ENCODE measurements at places on chromosomes 7 and 10.

DNA sequence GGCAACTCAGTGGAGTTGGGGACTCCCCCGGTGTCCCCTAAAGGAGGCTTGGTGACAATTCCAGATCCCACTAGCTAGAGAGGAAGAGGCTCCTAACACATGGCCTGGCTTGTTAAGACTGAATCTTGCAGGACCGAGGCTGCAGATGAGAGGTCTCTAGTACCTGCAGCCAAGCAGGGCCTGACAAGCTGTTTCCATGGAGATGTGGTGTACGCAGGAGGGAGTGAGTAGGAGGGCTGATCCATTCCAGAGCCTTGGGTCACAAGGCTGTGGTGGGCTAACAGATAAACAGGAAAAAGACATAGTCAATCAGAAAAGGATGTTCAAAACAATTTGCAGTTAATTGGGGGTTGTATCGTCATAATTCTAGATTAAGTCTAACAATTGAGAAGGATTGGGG, 77.3 kb upstream of the MKLN1 start:
- DNase-seq: no peak

GRCh38 chr7:75980430-75981202, 13.8 kb downstream of the TMEM120A start:
- no peak for DNase-seq

GRCh38 chr7:190196-190595, 2.2 kb upstream of the FAM20C start:
- no peak for DNase-seq

- DNase-seq: no peak
Measured at GRCh38 chr7:129828989-129829736, 123.6 kb downstream of the UBE2H start.

DNA sequence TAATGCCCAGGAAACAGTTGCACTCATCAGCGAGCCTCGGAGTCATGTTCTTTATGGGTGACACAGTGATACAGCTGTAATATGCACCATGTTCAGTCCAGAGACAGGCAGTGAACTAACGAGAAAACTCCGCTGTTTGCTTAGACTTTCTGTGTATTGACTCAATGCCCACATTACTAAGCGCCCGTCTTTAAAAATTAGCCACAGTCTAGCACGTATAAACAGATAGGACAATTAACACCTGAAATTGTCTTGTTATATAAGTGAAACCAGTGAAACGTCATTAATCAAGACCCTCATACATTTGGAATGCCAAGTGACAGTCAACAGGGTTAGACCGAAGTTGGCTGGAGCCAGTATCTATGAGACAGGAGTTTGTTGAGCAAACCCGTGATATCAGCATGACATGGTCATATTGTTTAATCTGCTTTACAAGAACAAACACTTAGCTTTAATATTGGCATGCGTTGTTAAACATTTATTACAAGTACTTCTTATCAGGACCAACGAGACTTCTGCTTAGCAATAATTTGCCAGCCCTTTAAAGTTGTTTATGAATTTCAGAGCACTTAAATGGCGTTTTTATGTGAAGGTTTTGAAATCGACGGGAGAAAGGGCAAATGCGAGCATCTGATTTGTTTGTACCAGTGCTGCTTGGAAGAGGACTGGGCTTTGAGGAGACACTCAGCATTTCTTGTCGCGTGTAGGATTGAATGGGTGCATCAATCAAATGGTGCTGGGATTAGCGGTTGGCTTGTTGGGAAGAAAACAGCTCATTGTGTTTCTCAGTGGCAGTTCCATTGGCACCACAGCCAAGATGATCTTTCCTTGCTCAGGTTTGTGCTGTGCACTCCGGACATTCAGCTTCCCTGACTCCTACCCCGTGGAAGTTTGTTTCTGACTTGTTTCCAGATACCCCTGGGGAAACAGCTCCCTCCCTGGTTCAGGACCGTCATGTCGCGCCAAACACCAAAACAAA, 56.3 kb downstream of the CAMK1D start:
- no peak for DNase-seq
